ENCODE measurements at places on chromosomes 5 and 9.
A peak's percentile ranks its signal among the peaks of the same experiment; 100 is the strongest.

GRCh38 chr5:116989995-116990394 is 415.4 kb upstream of the SEMA6A start:
- DNase-seq = no peak

DNA sequence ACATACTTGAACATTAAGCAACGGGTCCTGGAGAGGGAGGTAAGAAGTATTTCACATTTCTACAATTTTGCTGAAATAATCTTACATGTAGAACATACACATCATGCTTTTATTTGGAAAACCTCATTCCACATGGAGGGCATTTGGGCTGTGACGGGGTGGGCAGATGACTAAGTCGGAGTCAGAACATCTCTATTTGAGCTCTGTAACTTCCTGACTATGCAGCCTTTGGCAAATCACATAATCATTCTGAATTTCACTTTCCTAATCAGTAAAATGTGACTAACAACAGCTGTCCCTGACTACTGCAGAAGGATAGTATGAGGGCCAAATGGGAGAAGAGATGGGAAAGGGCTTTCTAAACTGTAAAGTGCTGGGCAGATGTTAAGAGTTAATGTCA is 17.1 kb upstream of the IL6ST start:
- no peak for DNase-seq

DNA sequence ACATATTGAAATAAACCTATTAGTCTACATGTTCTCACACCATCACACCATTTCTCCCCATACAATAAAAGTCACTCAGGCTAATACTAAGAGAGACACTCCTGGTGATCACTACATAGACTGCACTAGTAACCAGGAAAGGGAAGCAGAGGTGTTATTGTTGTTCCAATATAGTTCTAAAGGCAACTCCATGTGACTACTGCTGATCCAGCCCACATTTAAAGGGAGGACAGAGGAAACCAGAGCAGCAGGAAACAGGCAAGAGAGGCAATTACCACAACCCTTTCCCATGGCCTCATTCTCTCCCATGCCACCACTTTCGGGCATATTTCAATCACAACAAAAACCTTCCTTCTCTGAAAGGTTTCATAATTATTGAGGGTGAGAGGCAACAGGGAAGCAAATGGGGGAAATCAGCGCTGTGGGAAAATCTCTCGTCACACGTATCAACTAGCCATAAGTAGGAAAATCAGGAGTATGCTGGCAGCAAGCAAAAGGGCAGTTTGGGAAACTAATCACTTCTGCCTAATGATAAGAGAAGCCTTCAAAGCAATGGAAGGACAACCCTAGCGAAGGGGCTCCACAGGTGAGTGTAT is 1.8 kb downstream of the UBAP2 start:
- DNase-seq = no peak

DNA sequence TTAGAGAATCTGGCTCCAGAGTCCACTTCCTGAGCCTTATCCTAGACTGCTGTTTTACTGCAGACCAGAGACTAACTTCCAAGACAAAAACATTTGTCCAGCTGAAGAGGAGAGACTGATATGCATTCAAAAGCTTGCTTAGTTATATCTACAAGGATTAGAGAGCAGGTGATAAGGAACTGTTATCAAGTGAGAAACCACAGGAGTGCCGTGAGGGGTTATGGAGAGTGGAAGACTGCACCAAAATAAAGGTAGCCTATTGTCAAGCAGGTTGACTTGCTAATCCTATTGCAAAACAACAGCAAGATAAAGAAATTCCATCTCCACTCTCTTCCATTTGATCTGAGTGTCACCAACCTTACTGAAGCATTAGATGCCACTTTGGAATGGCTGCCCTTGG is 139.1 kb downstream of the SCAMP1 start:
- DNase-seq = no peak

GRCh38 chr9:16705111-16705604 is 165.3 kb downstream of the BNC2 start:
- DNase-seq = peak; percentile 57

- peak; percentile 37 for DNase-seq
Observed at GRCh38 chr5:179165421-179166170, 105.4 kb downstream of the ZNF354C start.

GRCh38 chr9:104091708-104092107 is 2.4 kb upstream of the SMC2 start:
- no peak for DNase-seq

Data from breast epithelium (tissue), 4 donors.